ENCODE measurements at places on chromosomes 6 and 20.

DNA sequence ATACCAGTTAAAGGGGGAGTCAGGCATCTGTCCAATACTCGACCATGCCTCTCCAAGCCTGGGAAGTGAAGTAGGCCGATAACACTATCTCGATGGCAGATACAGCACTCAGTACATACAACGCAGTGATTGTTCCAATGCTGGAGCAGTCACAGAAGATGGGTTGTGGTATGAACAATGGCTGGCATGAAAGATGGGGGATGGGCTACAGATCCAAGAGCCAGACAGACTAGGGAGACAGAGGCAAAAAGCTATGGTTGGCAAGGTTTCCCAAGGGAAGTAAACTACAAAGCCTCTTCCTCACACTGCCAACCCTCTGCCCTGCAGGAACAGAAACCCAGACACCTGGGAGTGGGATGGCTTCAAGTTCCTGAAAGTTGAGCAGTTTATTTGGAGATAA is 19.2 kb downstream of the FKBP1A start:
- DNase-seq = no peak

DNA sequence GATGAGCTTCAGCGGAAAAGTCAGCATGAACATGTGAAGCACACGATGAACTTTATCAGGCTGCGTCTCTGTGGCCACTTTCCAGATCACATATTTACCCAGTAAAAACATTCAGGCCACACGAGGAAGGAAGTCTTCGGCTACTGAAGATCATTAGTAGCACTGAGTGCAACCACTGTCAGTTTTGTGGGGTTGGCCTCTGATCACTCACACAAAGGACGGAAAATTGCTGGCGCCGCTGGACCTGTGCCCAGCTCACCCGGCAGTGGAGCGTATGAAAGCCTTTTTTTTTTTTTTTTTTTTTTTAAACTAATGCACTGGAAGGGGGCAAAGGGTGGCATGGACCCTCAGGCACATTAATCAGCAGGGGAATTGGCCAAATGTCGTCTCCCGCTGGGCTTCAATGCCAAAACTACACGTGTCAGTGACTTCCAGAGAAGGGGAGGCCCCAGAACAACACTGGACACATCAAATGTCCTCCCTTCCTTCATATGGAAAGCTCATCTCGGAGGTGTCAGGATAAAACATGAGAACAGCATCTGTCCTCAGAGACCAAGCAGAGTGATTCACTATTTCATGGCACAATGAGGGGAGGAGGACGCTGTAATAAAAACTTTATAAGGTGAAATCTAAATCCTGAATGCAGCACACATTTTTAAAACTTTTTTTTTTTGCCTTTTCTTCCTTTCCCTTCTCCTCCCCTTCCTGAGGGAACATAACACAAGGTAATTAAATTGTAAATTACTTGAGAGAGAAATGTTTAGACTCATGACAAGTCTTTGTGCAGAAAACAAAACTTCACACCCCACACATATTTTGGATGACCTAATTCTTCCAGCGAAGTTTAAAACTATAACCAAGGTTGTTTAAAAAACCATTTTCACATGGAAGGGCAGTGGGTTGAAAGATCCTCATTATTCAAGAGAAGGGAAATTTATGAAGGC is 223.4 kb downstream of the FOXC1 start:
- peak; percentile 76 for DNase-seq

GRCh38 chr6:38587766-38588362 is 51.9 kb downstream of the BTBD9 start:
- DNase-seq = no peak

- DNase-seq = peak; percentile 95
Measured at GRCh38 chr6:35359744-35360348, 17.5 kb downstream of the PPARD start.

- no peak for DNase-seq
Measured at GRCh38 chr6:88760091-88760490, 203.3 kb downstream of the RNGTT start.

Measured in EH (cell line).